ENCODE measurements at places on chromosomes 12 and 14. TPM values are rescaled to one million over a fixed set of nuclear protein-coding genes. Genes with fewer than 3 reads are reported as not detected.

Gene FZD10
- total RNA-seq, result 1.2 TPM

Gene DENR
- total RNA-seq, result 44.9 TPM

Gene CSRNP2
- 20.5 TPM for total RNA-seq

Gene GRIP1
- total RNA-seq, result 14.0 TPM

Gene AMIGO2
- total RNA-seq, result 61.8 TPM

Gene CISTR
- not detected for total RNA-seq

Gene B4GALNT3
- 0.36 TPM for total RNA-seq

Gene SAMD15
- 0.36 TPM for total RNA-seq

Gene IRF2BPL
- total RNA-seq, result 62.3 TPM

Gene RNU4-1
- total RNA-seq, result under 0.01 TPM

Gene SRRM4
- not detected for total RNA-seq

Gene SDSL
- total RNA-seq, result 1.1 TPM

All from sigmoid colon (tissue), 7 donors.